ENCODE measurements at places on chromosomes 5 and 9.
A peak's percentile ranks its signal among the peaks of the same experiment; 100 is the strongest.

- DNase-seq: no peak
These were observed 37.3 kb upstream of the PLPP1 start for GRCh38 chr5:55572020-55572419.

- DNase-seq: no peak
These were observed 256.0 kb downstream of the TMEM167A start for GRCh38 chr5:82820961-82821845.

DNA sequence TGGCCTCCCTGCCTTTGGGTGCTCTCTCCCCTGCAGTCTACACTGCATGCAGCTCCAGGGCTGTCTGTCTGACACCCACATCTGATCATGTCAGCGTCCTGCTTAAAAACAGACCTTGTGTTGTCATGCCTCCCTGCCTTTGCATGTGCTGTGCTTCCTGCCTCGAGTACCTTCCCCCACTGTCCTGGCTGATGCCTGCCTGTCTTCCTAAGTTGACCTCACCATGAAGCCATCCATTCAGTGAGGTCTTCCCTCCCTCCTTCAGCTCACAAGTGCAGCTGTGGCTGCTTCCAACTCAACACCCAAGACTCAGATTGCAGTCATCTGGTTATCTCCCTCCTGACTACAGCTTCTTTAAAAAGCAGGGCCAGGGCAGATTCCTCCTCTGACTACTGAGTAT is 5.5 kb downstream of the ANGPTL2 start:
- DNase-seq: no peak

DNA sequence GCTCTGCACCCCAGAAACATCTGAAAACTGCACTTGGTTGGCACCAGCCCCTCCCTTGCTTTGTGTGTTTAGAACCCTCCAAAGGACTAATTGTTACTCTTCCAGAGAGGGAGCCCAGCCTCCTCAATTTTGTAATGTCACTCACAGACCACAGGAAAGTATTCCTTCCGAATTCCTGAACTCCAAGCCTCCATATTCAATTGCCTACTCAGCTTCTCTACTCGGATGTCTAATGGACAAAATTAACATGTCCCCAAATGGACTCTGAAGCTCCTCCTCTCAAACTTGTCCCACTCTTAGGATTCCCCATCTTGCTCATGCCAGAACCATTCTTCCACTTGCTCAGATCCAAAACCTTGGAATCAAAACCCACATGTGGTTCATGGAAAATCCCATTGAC is 3.9 kb upstream of the TMEM171 start:
- DNase-seq: no peak

DNA sequence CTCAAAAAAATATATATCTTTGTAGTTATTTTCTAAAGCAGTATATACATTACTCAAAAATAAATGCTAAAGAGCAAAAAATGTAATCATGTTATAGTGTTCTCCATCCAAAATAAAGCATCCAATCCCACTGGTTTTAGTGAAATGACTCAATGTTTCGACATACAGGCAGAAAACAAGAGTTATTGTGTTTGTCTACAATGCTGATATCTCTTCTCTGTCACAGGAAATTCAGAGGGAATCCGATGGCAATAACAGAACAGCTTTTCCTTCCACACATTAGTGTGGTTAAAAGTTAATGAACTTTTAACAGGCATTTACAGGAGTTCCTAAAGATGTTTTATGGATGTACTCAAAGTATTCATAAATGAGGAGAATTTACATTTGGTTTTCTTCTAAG is 12.0 kb downstream of the TTC33 start:
- DNase-seq: no peak

- no peak for DNase-seq
These were observed 198.1 kb downstream of the EFNA5 start for GRCh38 chr5:107472620-107473064.

DNA sequence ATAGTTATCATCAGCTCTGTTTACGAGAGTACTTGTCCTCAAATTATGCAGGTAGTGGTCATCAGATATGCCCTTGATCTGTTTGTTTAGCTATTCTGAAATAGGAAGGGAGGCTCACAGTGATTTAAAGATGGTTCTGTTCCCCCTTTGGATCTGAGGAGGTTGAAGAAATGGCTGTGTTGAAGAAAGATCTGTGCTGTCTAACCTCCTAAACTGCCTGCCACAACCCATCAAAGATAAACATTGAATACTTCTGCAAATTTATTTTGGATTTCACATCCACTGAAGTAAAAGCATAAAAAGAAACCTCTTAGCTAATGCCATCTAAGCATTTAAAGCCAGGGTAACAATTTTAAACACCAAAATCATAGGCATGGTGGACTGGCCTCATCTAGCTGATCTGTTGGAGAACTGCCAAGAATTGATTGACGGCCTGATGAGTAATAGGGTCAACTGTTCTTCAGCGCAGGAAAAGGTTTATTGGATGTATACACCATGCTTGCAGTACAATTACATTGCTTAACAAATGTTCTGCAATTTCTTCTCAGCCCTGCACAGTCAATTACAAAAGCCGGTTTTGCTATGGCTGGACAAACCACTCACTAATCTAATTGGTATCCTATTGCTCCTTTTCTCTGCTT is 97.6 kb downstream of the SEMA6A start:
- no peak for DNase-seq

GRCh38 chr5:96562614-96563013 is 99.6 kb upstream of the CAST start:
- DNase-seq: no peak

DNA sequence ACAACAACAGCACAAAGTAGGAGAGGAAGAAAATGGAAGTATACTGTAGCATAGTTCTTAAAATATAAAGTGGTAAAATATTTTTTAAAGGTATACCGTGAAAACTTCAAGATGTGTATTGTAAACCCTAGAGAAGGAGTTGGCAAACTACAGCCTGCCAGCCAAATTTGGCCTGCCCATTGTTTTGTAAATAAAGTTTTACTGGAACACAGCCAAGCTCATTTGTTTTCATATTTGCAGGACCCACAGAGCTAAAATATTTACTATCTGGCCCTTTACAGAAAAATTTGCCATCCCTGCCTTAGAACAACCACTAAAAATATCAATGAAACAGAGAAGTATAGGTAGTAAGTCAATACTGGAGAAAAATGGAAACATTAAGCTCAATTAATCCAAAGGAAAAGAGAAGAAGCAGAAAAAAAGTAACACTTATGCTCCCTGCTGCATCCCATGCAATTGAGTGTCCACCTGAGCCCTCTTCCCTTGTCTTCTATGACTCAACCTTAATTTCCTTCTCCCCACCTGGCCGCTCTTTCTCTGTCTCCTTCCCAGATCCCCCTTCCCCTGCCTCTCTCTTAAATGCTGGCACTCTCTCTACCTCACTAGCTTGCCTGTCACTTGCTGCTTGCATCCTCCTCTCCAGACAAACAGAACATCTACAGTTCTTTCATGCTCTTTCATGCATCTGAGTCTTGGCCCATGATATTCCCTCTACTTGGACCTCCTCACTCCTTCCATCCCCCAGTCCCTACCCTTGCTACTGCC is 50.6 kb upstream of the FER start:
- no peak for DNase-seq

DNA sequence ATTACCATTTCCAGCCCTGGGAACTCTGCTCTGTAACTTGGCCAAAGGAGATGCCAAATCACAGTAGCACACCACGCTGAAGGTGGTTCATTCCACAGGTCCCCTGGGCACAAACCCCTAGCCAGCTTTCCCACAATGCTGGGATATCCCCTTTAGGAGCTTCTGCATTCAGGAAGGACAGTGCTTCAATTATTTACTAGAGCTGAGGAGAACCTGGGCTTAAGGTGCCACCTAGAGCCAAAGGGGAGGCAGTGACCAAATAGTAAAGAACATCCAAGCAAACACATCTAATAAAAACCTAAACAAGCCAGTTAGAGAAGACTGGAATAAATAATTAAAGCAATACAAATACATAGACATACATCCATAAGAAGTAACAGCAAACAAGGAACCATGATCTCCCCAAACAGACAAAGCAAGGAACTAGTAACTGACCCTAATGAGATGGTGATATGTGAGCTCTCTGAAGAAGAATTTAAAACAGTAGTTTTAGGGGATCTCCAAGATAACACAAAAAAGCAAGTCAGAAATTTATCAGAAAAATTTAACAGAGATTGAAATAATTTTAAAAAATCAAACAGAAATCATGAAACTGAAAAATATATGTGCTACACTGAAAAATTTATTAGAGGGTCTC is 14.6 kb downstream of the KIF4B start:
- no peak for DNase-seq

GRCh38 chr5:85049020-85049419 is 664.3 kb upstream of the EDIL3 start:
- DNase-seq: no peak

DNA sequence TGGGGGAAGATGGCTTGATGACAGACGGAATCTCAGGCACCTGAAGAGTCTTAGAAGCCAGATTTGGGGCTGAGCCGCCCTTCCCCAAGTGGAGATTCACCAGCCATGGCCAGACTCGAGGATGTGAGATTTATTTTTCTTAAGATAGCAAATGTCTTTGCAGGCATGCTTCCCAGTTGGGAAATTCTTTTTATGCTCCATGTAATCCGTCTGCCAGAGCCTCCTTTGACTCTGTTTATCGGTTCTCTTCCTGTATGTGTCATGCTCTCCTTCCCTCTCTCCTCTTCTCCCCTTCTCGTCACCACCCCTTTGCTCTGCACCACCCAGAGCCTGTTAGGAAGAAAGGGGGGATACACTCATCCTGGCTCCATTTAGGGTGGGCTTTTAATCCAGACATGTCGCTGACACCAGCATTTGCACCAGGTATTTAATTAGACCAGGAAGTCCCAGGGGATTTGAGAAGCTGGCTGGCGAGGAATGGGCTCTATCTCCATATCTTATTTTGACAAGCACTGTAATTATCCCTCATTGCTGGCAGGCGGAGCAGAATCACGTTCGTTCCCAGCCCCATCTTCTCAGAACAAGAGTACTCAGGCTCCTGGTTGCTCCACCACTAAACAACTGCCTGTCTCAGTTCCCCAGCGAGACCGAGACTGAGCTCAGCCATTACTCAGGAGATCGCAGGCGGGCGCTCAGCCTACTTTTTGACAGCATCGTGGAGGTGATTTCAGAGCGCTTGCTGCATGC is 50.9 kb downstream of the KCNIP1 start:
- DNase-seq: no peak

GRCh38 chr5:173454736-173455598 is 126.8 kb upstream of the STC2 start:
- DNase-seq: no peak

DNA sequence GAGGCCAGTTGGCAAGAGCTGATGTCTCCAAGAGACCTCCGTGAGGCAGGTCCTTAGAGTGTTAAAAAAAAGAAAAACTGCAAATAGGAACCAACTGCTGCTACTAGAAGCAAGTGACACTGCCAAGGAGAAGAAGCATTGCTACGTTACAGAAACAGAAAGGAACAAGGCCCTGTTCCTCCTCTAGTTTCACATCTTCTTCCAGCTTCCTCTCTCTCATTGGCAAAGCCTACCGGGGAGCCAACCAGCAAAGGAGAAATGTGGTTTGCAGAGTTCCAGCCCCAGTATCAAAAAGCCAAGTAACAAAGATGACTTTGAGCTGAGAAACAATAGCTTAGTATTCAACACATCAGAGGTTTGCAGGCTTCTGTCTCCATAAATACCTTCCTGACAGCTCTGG is 145.9 kb downstream of the PRELID2 start:
- no peak for DNase-seq

- peak; percentile 61 for DNase-seq
These were observed 1425.4 kb downstream of the FOXD4L5 start for GRCh38 chr9:63859475-63860215.

GRCh38 chr5:123964884-123965283 is 452.9 kb downstream of the CSNK1G3 start:
- no peak for DNase-seq

DNA sequence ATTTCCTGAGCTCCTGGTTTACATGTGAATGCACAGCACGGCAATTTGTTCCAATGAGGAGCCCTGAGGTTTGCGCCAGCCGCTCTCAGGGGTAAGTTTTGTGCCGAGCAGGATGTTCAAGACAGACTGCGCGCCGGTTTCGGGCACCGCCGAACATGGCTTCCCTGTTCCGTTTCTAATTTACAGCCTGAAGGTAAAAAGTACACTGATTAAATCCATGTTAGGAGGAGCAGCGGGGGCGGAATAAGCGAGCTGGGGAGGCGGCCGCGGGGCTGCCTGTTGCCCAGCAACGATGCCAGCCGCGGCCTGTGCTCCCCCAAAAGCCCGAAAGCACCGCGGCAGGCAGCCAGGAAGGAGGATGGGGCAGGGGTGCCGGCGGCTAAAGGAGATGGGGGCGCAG is 6.4 kb downstream of the SOWAHA start:
- no peak for DNase-seq

GRCh38 chr9:137851516-137852267 is 25.9 kb upstream of the CACNA1B start:
- DNase-seq: no peak

All from activated effector memory CD4-positive, alpha-beta T cell treated with anti-CD3 and anti-CD28 coated beads, Interleukin-2, amount 50 U/mL, for 16 hours (primary cell).